ENCODE measurements at places on chromosomes 3 and 15.

DNA sequence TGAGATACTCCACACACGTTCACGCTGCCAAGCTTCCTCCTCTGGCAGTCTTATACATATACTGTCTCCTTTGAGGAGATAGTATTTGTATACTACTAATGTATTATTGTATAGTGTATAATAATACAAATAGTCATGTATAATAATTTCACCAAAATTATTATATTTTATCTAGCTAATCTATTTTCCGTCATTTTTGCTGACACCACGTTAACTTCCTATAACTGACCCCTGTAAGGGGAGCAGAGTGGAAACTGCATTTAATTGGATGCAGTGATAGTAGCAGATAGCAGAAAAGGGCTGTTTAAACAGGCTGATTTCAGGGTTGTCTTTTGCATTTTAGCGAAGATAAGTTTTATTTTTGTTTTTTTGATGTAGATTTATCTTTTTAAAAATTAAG, 30.5 kb upstream of the TMEM42 start:
- DNase-seq: no peak

DNA sequence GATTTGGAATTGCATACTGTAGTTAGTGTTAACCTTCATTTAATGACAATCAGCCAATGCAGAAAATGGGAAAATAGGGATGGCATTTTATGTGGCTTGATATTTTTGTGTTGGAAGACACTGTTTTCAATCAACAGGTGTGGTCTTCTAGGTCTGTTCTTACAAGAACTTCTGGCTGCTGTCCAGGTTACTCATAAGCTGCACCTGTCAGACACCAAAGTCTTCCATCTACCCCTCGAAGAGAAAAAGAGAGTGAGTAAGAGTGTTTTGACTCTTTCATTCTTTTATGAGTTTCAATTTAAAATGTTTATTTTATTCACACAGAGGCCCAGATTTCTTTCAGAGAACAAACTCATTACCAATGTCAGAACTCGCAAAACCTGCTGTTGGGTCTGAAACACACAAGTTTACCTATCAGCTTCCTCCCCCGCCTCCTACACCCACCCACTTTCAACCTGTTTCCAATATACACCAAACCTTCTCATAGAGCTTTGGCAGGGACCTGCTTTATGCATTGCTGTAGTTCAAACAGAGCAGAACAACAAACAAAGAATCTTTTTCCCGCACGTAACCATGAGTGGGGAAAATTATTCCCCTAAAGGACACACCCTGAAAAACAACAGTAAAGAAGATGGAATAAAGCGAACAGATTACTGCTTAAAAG, 767.7 kb upstream of the ALCAM start:
- DNase-seq: no peak

DNA sequence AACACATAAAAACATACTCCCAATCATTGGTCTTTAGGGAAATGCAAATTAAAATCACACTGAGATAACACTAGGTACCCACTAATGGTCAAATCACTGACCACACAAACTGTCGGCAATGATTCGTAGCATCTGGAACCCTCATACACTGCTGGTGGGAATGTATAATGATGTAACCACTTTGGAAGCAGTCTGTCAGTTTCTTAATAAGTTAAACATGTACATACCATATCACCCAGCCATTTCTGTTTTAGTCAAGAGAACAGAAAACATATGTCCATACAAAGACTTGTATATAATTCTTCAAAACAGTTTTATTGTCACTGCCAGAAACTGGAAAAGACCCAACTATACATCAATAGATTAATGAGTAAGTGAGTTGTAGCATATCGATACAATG, 63.3 kb upstream of the LRRC3B start:
- no peak for DNase-seq

DNA sequence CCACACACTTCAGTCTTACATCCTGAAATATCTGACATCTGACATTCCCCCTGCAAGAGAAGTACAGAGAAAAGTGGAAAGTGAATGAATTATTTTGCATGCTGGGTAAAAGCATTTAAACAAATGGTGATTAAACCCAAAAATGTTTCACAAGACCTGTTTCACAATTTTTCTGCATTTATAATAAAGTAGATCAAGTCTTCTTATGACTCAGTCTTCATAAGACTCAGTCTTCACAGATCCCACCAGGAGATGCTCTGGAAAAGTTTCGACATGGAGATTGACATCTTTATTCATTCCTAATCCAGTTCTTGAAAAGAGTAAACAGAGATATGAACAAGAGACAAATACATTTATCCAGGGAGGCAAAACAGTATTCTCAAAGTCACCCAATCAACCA, 13.2 kb upstream of the EDC3 start:
- DNase-seq: no peak

- DNase-seq: no peak
Measured at GRCh38 chr15:61841466-61841865, 218.8 kb downstream of the VPS13C start.

- DNase-seq: no peak
Measured at GRCh38 chr3:177946936-177947335, 589.3 kb upstream of the KCNMB2 start.

GRCh38 chr3:33911525-33912322, 113.3 kb downstream of the PDCD6IP start:
- no peak for DNase-seq

GRCh38 chr15:38860253-38860652, 295.6 kb upstream of the RASGRP1 start:
- DNase-seq: no peak

DNA sequence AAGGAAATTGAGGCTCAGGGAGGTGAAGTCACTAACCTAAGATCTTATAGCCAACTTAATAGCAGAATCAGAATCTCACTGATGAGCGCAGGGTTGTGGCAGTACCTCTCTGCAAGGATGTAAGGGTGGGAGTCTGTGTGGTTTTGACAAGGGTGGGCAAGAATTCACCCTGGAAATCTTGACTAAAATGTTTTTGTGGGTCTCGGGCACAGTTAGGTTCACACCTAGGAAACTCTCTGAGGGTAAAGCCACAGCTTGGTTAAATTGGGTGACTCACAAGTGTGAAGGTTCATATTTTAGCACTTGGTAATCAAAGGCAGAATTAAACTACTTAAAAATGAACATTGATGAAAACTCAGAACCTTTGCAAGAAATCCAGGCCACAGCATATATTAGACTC, 178.2 kb upstream of the EOMES start:
- DNase-seq: no peak

DNA sequence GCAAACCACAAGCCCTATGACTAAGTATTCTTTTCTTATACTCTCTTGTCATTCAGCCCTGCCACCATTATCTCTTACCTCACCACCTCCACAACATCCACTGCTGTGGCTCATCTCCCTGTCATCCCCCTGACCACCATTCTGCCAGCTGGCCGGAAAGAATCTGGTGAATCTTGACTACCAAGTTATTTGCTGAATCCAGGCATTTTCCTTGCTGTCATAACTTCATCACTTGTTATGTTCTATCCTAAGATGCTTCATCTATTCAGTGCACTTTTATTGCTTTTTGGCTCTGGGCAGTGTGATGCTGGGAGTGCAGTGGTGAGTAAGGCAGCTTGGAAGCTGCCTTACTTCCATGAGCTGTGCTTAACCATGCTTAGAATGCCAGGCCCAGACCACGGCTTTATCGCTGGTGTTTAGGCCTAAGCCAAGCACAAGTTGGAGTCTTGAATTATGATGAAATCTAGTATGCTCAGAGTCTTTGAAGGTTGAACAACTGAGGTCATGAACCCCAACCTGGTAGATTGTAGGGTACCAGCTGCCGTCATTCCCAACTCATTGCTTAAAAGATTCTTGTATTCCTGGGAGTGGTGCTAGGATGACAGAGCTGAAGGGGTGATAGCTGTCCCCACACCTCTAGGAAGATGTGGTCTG, 27.0 kb upstream of the APH1B start:
- DNase-seq: no peak

DNA sequence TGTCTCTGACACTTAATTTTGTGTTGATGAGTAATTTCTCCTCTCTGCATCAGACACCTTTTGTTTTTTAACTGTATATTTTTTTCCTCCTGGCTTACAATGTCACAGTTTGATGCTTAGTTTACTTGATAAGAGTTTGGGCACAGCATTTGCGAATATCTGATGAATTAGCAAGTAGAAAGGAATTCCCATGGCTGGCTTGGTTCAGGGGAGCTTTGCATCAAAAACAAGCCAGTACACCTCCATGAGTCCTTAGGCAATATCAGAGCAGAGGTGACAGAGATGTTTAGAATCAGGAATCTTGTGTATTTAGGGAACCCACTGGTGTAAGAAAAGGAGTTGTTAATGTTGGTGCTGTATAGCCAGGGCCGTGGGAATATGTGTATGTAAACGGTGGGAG, 9.3 kb downstream of the ARHGEF26 start:
- DNase-seq: no peak

GRCh38 chr15:100866386-100867330, 13.0 kb upstream of the ALDH1A3 start:
- no peak for DNase-seq

DNA sequence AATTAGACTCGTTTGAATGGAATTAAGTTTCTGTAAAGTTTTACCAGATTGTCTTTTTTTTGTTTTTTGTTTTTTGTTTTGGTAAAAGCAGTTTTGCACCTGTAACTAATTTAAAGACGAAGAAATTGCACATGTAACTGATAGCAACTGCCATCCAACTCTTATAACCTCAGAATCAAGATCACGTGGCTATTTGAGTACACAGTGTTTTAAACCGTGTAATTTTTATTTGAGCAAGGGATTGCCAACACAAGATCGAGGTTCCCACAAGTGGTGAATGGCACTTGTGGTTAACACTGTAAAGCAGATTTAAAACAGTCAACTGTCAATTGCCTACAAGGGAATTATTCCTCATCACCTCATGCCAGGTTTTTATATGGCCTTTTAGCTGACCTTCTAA, 67.3 kb downstream of the PPARG start:
- DNase-seq: no peak

DNA sequence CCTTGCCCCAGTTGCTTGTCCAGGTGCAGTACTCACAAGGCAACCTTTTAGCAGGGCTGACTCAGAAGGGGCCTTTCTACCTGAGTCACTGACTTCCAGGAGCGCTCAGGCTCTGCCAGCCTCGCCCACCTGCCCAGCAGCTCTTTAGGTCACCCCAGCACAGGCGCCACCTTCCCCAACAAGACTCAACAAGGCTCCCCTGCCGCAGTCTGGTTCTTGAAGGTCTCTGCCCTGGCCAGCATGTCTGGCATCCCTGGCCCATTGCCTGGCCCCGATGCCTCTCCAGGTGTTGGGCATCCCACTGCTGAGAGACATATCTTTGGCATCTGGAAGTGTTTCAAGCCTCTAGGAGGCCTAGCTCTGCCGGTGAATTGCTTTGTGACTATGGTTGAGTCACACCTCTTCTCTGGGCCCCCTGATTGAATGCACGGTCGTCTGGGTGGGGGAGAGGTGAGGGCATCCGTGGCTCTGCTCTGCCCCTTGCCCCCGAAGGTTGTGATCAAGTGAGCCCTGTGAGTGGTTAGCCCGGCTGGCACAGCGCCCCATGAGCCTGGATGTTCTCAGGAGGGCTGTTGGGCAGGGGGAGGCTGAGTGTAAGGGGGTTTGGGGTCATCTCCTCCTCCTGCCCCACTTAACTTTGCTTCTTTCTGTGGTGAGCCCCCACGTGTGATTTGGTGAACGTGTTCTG, 21.6 kb downstream of the SNX33 start:
- DNase-seq: no peak

GRCh38 chr15:67594770-67595169, 52.3 kb downstream of the MAP2K5 start:
- no peak for DNase-seq

DNA sequence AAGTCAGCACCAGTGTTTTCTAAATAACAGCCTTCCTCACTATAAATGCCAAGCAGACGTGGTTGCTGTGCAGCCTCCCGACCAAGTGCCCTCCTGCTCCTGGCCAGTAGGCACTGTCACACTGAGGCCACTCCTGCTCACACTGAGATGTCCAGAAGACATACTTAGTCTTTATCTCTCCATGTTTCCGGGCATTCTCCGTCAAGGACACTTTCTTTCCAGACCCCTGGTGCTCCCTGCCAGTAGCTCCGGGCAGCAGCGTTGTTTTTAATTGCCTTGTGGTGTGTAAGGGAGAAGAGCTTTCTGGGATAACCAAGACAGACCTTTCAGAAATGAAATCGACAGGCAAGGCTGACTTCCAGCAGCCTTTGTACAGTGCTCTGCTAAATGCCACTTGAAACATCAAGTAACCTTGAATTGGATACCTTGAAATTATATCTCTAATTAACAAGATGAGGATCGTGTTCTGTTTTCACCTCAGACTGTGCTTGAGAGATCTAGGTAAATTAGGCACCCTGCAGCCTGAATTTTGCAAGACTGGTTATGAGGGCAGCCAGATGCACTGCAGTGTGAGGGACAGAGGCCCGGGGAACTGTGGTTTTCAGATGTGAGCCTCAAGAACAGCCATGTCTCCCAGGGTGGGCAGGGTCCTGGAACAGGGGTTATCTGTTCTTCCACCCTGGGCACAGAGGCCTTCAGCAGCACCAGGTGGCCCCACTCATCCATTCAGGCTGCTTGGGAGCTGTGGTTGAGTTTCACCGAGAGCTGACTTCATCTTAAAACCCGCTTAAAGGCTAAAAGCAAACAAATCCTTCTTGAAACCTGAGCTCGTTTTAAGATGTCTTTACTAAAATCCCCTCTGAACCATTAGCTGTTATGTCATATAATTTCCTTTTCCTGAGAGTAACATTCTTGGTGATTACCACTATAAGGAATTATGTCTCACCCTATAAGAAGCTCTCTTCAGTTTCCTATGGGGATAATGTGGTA, 105.5 kb upstream of the IL12A start:
- peak; percentile 51 for DNase-seq

DNA sequence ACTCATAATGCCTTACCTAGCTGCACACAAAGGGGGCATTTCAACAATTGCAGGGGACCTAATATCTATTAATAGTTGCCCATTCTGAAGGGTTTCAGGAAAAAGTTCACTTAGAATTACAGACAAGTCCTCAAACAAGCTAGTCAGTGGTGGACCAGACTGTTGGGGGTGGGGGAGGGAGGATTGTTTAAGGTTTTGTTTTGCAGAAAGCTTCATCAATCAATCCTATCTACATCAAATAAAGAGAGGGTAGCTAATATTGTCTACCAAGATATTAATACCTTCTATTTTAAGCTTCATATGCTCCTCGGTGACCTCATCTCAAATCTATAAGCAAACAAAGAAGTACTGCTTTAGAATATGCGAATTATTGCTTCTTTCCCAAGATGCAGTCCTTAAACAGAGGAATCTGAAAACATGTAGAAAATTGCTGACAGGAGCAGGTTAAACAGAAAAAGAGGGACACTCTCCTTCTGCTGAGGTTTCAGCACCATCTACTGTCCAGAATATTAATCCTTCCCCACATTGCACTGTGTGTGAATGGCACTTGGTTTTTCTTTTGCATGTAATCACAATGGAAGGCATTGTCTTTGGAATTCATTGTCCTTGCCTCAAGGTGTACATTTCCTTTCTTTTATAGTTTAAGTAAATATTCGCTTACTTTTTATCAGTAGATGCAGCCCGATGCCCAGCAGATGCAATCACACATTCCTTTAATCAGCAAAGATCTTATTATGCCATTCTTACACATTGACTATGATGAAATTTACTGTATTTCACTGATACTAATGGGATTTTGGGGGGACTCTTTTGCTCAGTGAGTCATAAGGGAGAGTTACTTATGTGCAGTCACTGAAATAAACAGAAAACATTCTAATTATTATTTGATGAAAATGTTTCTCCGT, 94.7 kb downstream of the IL5RA start:
- DNase-seq: no peak

GRCh38 chr15:56757875-56758274, 24.6 kb upstream of the ZNF280D start:
- no peak for DNase-seq

All from D721Med (cell line).